ENCODE measurements at places on chromosomes 4 and X.
A peak's percentile ranks its signal among the peaks of the same experiment; 100 is the strongest.

DNA sequence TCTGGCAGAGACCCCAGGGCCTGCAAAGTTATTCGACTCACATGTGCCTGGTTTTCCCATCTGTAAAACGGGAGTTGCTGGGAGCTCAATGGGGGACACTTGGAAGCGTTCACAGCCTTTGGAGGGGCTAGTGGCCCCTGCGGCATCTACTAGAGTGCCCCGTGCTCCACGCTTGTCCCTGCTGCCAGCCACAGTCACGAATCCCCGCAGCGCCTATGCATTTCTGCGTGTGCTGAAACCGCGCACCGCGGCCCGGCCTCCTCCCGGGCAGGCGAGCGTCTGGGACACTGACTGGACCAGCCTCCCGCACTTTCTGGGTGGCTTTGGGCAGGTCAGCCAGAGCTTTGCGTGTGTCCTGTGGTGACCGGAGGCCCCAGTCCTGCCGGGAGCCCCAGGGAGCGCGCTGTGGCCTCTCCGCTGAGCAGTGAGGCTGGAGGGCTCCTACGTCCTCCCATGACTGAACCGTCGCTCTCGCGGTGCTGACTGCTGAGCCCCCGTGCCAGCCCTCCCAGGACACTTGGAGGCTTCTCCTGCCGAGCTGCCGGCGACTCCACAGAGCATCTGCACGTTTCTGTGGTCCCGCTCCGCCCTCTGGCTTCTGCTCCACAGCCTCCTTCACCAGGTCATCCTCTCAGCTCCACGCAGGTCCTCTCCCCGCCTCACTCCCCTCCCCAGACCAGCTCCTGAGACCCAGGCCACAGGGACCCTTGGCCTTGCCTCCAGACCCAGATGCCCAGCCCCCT lies 36.3 kb downstream of the PIGG start:
- no peak for DNase-seq

DNA sequence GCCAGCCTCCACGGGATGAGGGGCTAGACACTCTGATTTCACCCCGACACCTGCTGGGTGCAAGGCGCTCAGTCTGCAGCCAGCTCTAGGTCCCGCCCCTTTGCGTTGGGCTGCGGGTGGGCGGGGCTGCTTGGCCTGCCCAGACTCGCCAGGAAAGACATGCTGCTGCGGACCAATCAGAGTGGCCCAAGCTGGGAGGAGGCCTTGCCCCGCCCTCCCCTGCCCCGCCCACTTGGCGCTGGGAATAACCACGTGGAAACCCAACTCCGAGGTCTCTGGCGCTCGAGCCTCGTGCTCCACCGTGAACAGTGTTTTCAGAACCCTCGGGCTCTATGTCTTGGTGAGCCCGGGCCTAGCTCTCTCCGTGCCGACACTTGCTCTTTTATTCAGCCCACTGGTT lies 5.3 kb upstream of the VMA21 start:
- DNase-seq = no peak

GRCh38 chr4:1488831-1489638 lies 82.8 kb upstream of the NKX1-1 start:
- DNase-seq = no peak

- DNase-seq = no peak
Measured at GRCh38 chr4:151004222-151004621, 10.9 kb downstream of the LRBA start.

DNA sequence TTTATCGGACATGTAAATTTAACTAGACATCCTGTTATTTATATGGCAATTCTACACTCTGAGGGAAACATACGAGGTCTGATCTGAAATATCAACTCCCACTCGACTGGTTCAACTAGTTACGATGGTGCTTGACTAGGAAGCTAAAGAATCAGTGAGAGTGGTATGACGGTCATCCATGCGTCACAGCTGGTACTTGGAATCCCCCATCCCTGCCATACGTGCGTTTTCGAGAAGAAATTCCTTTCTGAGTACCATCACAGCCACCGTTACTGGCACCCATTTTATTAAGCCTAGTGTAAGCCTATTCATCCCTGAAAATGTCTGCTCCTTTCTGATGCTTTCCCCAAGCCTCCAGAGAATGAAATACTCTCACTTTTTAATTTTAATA lies 695 bp upstream of the PIGA start:
- DNase-seq = no peak

GRCh38 chr4:24013668-24014422 lies 124.0 kb upstream of the PPARGC1A start:
- peak; percentile 34 for DNase-seq

DNA sequence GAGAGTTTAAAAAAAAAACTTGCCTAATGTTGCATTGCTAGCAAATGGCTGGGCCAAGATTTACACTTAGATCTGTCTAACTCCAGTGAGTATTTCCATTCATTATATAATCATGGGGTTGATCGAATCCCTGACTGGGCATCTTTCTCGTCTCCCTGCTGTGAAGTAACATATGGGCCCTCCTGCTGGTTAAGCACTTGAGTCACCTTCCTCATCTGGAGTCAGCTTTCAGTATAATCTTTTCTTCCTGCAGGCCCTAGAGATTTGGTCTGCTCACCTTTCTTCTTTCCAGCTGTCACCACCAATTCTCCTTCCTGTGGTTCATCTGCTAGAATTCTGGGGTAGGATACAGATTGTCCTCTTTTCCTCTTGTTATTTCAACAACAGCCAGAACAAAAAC lies 41.6 kb downstream of the TIGD2 start:
- no peak for DNase-seq

- DNase-seq = no peak
Measured at GRCh38 chr4:147969573-147970385, 237.9 kb downstream of the ARHGAP10 start.

- no peak for DNase-seq
Measured at GRCh38 chrX:134013092-134013497, 27.7 kb upstream of the GPC3 start.

GRCh38 chrX:37726346-37726745 lies 40.8 kb downstream of the XK start:
- DNase-seq = no peak

GRCh38 chr4:47914926-47915237 lies 499 bp upstream of the NFXL1 start:
- no peak for DNase-seq

GRCh38 chrX:45632506-45632905 lies 431.8 kb upstream of the DIPK2B start:
- DNase-seq = no peak

GRCh38 chr4:33057736-33058135 lies 2337.6 kb downstream of the PCDH7 start:
- DNase-seq = no peak

- no peak for DNase-seq
Measured at GRCh38 chr4:152630324-152630723, 49.5 kb downstream of the TMEM154 start.

- no peak for DNase-seq
Measured at GRCh38 chr4:129804461-129804981, 708.6 kb downstream of the C4orf33 start.

DNA sequence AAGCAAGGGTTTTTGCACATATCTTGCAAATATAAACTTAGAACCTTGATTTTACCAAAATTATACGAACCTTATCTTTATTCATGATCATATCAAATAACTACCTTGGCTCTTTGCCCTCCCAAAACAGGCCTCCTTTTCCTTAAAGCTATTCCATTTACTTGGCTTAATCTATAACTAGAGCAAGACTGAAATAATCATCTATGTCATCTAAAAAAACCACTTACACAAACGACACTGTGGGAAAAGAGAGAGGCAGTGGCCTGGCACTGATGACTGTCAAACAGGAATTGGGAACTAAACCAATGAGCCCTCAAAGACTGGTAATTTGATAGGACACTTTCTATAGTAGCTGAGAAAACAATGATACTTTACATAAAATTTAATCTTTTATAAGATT lies 11.7 kb upstream of the PTPN13 start:
- no peak for DNase-seq

DNA sequence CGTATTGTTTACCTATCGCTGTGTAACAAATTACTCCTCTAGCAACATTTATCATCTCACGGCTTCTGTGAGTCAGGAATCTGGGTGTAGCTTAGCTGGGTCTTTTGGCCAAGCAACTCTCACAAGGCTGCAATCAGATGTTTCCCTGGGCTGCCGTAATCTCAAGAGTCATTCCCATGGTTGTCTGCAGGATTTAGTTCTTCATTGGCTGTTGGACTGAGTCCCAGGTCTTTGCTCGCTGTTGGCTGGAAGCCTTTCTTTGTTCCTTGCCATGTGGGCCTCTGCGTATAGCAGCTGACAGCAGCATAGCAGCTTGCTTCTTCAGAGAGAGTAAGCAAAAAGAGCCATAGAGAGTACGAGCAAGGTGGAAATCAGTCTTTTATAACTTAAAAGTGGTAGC lies 16.8 kb downstream of the POLR2B start:
- DNase-seq = peak; percentile 81

DNA sequence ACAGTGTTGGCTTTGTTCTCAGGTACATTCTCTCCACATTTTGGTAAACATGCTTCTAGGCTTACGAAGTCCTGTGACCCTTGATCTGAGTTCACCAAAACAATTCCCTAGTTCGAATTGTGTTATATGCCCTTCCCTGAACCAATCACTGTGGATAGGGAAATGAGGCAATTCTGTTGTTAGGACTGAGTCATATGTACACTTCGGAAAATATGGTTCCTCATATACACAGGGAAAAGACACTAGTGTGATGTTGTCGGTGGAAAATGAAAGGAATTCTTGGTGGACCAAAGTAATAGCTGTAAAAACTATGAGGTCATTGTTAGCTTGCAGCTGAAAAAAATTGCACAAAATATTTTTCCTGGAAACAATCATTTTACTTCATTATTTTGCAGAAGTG lies 46.6 kb upstream of the MAGEC2 start:
- no peak for DNase-seq

DNA sequence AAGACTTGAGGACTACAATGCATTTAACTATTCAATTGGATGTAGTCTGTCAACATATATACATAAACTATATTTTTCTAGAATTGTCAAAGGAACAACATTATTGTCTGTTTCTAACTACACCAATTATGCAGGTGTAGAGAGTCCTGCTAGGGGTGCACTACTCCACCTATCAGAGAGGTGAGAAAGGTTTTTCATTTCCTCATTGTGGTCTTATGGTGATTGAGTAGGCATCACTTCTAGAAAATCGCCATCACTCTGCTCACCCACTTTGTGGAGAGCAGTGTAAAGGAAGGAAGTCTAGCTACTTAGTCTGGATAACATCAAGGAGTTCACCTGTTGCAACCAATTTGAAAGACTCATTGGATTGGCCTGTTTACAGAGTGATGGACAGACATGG lies 4.4 kb upstream of the ADH1C start:
- DNase-seq = no peak

DNA sequence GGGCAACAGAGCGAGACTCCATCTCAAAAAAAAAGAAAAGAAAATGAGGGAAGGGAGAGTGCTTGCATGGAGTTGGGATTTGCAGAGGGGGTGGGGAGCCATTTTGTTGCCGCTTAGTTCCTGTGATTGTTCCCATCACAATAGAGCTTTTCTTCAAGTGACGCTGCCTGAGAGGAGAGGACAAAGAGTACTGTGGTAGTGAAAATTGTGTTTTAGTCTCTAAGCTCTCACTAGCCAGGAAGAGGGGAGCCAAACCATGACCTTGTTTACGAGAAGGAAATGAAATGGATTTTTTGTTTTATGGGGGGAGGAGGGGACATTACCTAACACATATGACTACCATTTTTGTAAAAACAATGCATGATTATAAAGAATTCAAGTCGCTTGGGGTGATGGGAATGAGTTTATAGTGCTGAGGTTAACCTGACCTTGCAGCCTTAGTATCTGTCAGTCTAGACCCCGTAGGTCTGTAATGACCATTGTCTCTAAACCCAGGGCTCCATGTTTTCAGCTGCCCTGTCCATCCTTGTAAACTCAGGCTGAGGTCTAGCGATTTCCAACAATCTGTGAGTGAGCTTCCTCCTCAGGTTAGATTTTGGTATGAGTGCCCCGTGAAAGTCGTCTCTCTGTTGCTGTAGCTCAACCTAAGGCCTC lies 18.8 kb downstream of the SRD5A3 start:
- peak; percentile 95 for DNase-seq

DNA sequence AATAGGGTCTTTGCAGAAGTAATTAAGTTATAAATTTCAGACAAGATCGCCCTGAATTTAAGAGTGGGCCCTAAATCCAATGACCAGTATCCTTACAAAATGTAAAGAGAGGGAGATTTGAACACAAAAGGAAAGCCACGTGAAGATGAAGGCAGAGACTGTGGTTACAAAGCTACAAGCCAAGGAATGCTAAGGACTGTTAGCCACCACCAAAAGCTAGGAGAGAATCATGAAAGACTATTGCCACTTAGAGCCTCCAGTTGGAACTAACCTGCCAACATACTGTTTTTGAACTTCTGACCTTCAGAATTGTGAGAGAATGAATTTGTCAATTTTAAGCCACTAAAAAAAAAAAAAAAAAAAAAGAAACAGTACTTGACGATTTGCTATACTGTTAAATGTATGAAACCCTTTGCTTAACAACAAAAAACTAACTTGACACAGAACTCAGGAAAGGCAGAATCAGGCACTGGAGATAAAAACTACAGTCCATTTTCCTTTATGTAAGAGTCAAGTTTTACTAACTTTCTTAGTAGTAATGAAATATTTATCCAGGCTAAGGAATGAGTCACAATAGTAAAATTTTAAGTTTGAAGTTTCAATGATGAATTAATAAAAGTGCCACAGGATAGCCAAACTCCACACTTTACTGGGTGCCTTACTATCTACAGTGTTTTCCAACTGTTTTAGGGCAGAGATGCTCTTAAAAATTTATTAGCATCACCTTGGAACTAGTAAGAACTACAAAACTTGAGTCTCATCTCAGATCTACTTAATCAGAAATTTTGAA lies 25.1 kb downstream of the DHX15 start:
- DNase-seq = no peak

- no peak for DNase-seq
Measured at GRCh38 chrX:101918751-101919150, 13.1 kb downstream of the ZMAT1 start.

DNA sequence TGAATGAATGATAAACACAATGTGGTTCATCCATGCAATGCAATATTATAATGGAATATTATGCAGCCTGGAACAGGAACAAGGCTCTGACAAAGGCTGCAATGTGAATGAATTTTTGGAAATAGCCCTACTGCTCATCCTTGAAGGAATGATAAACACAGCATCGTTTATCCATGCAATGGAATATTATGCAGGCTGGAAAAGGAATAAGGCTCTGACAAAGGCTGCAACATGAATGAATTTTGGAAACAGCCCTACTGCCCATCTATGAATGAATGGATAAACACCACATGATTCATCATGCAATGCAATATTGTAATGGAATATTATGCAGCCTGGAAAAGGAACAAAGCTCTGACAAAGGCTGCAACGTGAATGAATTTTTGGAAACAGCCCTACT lies 159.4 kb downstream of the CRLF2 start:
- no peak for DNase-seq
